Endothelial cell (in vitro differentiated cells): ENCODE measurements at places on chromosomes 2 and 18.
A peak's percentile ranks its signal among the peaks of the same experiment; 100 is the strongest.

DNA sequence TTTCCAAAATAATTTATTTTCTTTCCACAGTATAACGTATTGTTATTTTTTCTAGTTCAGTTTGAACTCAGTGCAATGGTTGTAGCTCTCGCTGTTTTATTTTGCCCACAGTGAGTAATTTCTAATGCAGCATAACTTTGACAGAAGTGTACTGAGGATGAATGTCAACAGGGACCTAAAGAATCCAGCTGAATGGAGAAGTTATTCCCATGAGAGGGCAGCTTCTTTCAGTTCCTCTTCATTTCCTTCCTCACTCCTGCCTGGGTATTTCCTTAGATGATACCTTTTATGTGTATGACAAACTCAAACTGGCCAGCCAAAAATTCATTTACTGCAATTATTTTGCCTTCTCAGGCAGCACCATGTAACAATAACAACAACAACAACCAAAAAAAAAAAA, 1223.1 kb upstream of the ZEB2 start:
- H3K4me1 ChIP-seq: peaks cover 23% of the 10 kb centered on the region
- H3K36me3 ChIP-seq: no peaks in the 10 kb centered on the region
- H3K4me3 ChIP-seq: no peak overlapping the region
- DNase-seq: no peak

- no peaks in the 10 kb centered on the region for H3K4me1 ChIP-seq
- no peaks in the 10 kb centered on the region for H3K27me3 ChIP-seq
- no peak overlapping the region for H3K27ac ChIP-seq
- H3K36me3 ChIP-seq: no peaks in the 10 kb centered on the region
- H3K4me3 ChIP-seq: no peak overlapping the region
- DNase-seq: no peak
Measured at GRCh38 chr2:181483211-181483610, 26.0 kb downstream of the ITGA4 start.

GRCh38 chr2:224401641-224402342, at the start of gene FAM124B:
Gene FAM124B (minus strand): TSS chr2:224402107. CDS start chr2:224401768, 339 bp downstream.
- H3K4me3 ChIP-seq: peak within 1 kb of the TSS; percentile 94
- peak within 1 kb of the TSS; percentile 100 for H3K27ac ChIP-seq
- DNase-seq: peak; percentile 60
- peaks cover 49% of the 10 kb centered on the region for H3K36me3 ChIP-seq
- H3K4me1 ChIP-seq: peaks cover 30% of the 10 kb centered on the region

- H3K36me3 ChIP-seq: no peaks in the 10 kb centered on the region
- no peak overlapping the region for H3K27ac ChIP-seq
- no peaks in the 10 kb centered on the region for H3K4me1 ChIP-seq
- no peaks in the 10 kb centered on the region for H3K27me3 ChIP-seq
Measured at GRCh38 chr2:146994246-146994645, 850.6 kb upstream of the ACVR2A start.

- H3K27ac ChIP-seq: no peak overlapping the region
- DNase-seq: no peak
- peaks cover 31% of the 10 kb centered on the region for H3K4me1 ChIP-seq
- H3K4me3 ChIP-seq: no peak overlapping the region
- H3K36me3 ChIP-seq: peaks cover 5% of the 10 kb centered on the region
- peaks cover 2% of the 10 kb centered on the region for H3K27me3 ChIP-seq
Measured at GRCh38 chr18:7805096-7805495, 238.0 kb downstream of the PTPRM start.

DNA sequence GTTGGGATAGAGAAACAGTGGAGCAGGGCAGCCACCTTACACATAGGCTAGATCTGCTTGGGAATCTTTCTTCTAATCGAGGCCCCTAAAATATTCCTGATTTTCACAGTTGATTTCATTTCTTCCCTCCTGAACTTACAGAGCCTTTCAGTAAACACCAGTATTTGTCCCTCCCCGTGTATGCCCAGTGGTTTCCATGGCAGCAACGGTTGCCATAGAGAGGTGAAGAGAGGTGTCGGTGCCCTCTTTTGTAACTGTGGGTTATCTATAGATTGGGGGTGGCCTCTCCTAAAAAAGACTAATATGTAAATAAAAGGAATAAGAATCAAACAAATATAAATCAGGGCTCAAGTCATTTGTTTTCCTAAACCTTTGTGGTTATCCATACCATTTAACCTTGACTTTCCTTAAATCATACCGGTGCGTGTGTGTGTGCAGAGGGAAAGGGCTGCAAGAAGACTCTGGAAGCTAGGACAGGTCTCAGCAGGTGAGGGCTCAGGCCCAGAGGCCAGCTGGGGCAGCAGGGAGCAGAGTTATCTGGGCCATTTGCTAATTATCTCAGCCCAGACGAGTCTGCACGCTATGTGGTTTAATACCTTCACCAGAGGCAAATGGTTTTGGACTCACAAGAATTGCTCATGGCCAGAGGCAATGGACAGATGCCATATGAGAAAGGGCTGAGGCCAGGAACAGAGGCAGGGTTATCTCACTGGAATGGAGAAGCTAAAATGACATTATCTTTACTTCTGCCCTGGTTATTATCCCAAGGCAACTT, 35.5 kb downstream of the LIPG start:
- no peaks in the 10 kb centered on the region for H3K4me1 ChIP-seq
- peaks cover 1% of the 10 kb centered on the region for H3K27me3 ChIP-seq
- no peak overlapping the region for H3K27ac ChIP-seq
- peaks cover 4% of the 10 kb centered on the region for H3K36me3 ChIP-seq

DNA sequence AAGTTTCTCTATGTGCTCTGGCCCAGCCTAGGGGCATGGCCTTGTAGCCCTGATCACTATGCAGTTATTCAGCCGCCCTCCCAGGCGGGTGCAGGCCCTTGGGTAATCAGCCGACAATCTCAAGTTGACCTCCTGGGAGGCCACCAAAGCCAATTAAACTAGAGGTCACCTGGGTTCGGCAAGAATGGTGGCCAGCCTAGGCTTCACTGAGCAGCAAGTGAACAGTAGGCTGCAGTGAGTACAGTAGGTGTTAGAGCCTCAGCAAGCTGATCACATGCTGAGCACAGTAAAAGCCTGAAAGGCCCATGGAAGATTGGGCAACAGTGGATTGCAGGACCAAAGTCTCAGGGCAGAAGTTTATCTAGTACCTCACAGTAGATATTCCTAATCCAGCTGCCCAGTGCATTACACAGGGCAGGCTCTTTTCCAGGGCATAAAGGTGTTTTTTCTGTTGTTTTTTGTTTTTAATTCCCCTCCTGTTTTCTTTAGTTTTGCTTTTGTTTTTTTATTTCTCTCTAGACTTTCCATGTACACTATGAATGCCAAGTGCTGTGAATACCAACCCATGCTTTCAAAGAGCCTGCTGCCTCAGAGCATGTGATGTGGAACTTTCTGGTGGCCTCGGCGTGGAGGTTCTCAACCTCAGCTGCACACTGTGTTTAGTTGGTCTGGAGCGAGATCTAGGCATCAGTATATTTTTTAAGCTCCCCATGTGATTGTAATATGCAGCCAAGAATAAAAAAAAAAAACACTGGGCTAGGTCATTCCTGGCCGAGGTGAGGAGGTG, 55.9 kb upstream of the ATL2 start:
- H3K4me1 ChIP-seq: peaks cover 20% of the 10 kb centered on the region
- peaks cover 9% of the 10 kb centered on the region for H3K27me3 ChIP-seq
- H3K36me3 ChIP-seq: no peaks in the 10 kb centered on the region
- DNase-seq: no peak

GRCh38 chr2:154912215-154912614, 213.7 kb downstream of the KCNJ3 start:
- no peaks in the 10 kb centered on the region for H3K36me3 ChIP-seq
- H3K4me1 ChIP-seq: peaks cover 16% of the 10 kb centered on the region
- DNase-seq: no peak
- no peak overlapping the region for H3K4me3 ChIP-seq
- no peak overlapping the region for H3K27ac ChIP-seq

DNA sequence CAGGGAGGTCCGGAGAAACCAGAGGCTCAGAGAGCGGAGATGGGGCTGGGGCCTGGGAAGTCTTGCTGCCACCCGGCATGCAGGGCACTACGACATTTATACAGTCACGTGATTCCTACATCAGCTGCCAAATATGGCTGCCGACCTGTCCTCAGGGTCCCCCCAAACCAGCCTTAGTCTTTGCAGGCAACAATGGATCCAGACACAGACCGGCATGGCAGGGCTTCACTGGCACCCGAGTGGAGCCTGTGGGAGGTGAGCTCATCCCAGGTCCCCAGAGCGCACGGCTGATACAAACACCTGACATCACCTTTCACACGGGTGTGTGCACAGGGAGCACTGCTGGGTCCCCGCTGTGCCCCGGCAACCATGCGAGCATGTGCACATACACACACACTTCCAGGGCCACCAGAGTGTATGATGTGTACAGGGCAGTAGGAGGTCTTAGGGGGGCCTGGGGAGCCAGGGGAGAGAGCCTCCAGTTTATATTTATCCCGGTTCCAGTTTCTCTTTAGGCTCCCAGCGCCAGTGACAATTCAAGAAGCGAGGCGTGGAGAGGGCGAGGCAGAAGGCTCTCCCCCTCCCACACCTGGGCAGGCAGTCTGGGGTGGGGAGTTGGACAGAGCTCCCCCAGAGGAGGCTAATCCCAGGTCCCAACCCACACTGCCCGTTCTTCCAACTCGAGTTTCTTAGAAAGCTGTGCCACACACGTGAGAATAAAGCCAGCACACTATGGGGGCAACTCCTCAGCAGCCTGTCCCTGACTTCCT, 2.7 kb downstream of the SEMA4C start:
- H3K4me1 ChIP-seq: peaks cover 47% of the 10 kb centered on the region
- peaks cover 44% of the 10 kb centered on the region for H3K36me3 ChIP-seq
- peaks cover 23% of the 10 kb centered on the region for H3K27me3 ChIP-seq

DNA sequence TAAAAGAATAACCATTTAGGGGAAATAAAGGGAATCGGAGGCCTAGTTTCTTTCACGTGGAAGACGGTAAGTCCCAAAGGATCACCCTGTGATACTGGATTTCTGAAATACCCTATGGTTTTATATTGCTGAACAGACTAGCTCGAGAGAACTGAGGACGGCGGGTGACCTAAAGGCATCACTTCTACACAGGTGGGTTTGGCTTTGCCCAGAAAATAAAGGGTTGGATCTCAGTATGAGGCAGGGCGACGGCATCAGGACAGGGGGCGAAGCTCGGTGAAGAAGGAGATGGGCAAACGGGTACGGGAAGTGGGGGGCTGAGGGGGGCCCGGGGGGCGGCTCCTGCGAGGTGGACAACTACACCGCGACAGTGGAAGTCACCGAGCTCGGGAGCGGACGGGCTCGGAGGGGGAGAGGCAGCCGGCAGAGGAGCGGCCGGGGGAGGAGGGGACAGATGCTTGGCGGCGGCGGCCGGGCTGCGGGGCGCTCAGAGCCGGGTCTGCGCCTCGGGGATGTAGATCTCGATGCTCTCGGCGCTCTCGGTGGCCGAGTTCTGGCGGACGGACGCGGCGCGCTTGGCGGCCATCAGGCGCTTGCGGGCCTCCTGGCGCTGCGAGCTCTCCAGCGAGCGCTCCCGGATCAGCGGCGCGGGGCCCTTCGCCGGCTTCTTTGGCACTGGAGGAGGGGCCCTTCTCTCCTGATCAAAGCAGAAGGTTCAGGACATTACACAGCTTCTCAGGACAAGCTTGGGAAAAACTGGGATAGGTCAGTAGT, 48.9 kb downstream of the TGIF1 start:
- H3K27me3 ChIP-seq: peaks cover 3% of the 10 kb centered on the region
- no peak overlapping the region for H3K27ac ChIP-seq
- peak; percentile 58 for DNase-seq

GRCh38 chr2:164046040-164046439, 310.2 kb upstream of the FIGN start:
- H3K4me1 ChIP-seq: no peaks in the 10 kb centered on the region
- H3K27ac ChIP-seq: no peak overlapping the region
- DNase-seq: no peak
- no peak overlapping the region for H3K4me3 ChIP-seq
- H3K36me3 ChIP-seq: no peaks in the 10 kb centered on the region
- H3K27me3 ChIP-seq: no peaks in the 10 kb centered on the region
